ENCODE measurements at places on chromosomes 11 and 22.

GRCh38 chr22:26972286-26972685 is 314.9 kb downstream of the MIAT start:
- no peak for DNase-seq

GRCh38 chr11:57015679-57016078 is 27.0 kb downstream of the OR5AK2 start:
- no peak for DNase-seq

DNA sequence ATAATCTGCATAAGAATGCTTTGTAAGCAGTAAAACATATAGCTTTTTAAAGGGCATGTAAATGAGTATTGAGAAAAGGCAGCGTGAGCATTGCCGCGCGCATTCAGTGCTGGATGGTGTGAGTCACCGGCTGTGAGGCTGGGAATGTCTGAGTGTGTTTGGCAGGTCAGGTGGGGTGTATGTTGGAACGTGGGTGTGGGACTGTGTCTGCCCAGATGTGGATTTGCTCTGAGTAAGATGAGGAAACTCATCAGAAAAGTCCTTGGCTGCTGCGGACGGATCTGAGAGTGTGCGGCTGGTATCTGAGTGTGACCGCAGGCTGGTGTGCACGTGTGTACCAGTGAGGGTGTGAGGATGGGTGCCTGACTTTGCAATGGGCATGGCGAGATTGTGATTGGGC is 66.2 kb upstream of the NECTIN1 start:
- no peak for DNase-seq

DNA sequence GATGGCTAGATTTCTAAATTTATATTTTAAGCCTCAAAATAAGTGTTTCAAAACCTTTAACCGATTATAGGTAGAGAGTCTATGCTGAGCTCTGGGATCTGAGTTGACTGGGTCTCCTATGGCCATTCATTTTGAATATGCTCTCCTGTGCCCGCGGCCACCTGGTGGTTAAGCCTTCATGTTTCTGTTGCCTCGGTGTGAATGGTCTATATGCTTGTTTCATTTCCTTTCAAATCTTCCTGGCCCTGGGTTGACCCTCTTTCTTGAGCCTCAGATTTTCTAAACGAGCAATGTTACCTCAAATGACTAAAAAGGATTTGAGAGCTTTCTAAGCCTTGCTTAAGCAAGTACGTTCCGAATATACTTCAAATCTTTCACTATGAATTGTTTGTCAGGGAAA is 789.4 kb upstream of the KIRREL3 start:
- no peak for DNase-seq

DNA sequence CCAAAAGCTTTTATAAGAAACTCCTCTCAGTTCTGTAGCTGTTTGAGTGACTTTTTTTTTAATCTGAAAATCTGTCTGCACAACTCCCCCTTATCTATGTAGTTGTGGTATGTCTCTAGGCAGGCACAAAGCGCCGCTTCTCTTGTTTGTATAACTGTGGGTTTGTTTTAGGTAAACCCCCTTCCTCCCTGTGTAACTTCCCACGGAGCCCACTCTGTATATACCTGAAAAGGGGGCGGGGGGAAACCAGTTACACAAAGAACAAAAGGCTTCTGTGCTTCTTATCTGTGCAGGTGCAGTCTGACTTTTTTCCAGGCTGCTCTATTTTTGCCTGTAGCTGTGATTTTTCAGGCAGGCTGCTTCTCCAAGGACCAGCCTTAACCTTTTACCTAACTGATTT is 13.2 kb downstream of the OR10AG1 start:
- no peak for DNase-seq

GRCh38 chr11:113376156-113376555 is 11.4 kb upstream of the ANKK1 start:
- DNase-seq, result no peak

GRCh38 chr11:114319716-114320328 is 23.6 kb downstream of the NNMT start:
- DNase-seq, result no peak

DNA sequence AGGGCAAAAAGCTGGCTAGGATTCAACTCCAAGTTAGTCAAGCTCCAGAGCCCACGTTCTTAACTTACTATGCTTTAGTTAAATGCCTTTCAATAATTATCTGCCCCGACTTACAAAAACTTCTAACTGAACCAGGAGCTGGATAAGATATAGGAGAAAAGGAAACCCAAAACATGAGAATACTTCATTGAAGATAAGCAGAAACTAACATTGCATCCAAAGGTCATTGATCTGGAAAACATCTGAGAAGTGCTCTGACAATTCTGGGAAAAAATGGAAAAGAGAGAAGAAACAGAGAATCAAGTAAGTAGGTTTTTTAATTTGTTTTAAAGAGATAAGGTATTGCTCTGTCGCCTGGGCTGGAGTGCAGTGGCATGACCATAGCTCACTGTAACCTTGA is 27.2 kb downstream of the ACAT1 start:
- no peak for DNase-seq

DNA sequence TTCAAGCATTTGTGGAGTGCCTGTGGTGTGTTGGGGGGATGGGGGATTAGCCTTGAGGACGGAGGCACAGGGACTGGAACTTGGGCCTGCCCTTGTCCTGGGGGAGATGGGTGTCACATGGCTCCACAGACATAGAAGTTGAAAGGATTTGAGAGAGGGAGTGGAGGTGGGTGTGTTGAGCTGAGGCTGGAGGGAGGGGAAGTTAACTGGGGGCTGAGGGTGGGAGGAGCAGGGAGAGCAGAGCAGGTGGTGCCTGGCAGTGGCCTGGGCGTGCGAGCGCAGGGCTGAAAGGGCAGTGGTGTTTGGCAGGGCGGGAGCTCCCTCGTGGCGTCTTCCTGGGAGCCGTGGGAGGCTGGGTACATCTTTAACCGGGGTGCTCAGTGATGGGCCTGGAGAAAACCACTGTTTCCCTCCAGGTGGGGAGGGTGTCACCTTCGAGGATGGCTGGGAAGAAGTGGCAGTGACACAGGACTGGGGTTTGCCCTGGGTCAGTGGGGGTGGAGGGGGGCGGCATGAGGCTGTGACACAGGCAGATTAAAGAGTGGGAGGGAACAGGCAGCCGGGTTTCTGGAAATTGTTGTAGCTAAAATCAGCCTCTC is 45.5 kb downstream of the AP2A2 start:
- DNase-seq, result no peak

DNA sequence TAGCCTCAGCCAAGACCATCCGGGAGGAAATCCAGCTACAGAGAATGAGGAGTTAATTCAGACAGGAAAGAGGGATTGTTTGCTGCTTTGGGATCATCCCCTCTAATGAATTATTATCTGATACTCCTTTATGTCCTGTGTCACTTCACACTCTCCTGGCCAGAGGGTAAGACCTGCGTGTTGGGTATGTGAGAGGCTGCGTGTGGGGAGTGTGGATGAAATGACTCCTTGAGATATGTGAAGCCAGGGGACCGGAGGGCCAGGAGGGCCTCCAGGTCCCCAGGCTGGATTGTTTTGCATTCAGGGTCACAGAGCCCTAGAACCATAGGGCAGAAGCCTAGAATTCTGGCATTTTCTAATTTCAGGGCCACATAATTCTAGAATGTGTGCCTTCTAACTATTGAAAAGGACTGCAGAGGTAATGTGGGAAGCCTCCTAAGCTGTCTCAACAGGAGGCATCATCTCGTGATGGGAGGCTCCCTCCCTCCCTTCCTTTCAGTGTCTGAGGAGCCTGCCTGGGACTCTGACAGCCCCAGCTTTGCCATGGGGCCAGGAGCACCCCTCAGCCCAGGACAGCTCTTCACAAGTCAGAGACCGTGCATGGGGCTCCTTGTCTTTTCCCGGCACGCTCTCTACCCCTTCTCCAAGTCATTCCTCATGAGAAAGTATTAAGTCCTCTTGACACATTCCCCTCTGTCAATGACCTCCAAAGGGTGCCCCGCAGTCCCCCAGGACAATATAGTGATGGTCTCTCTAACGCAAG is 3.7 kb downstream of the TPBGL start:
- no peak for DNase-seq

GRCh38 chr11:97751952-97752351 is 1268.8 kb upstream of the CNTN5 start:
- no peak for DNase-seq

DNA sequence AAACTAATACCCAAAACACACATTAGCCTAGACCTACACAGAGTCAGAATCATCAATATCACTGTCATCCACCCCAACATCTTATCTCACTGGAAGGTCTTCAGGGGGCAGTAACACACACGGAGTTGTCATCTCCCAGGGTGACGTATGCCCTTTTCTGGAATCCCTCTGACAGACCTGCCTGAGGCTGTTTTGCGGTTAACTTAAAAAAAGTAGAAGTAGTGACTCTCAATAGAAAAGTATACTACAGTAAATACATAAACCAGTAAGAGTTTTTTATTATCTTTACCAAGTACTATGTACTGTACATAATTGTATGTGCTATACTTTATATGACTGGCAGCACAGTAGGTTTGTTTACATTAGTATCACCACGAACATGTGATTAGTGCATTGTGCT is 80.5 kb downstream of the PGR start:
- DNase-seq, result no peak

DNA sequence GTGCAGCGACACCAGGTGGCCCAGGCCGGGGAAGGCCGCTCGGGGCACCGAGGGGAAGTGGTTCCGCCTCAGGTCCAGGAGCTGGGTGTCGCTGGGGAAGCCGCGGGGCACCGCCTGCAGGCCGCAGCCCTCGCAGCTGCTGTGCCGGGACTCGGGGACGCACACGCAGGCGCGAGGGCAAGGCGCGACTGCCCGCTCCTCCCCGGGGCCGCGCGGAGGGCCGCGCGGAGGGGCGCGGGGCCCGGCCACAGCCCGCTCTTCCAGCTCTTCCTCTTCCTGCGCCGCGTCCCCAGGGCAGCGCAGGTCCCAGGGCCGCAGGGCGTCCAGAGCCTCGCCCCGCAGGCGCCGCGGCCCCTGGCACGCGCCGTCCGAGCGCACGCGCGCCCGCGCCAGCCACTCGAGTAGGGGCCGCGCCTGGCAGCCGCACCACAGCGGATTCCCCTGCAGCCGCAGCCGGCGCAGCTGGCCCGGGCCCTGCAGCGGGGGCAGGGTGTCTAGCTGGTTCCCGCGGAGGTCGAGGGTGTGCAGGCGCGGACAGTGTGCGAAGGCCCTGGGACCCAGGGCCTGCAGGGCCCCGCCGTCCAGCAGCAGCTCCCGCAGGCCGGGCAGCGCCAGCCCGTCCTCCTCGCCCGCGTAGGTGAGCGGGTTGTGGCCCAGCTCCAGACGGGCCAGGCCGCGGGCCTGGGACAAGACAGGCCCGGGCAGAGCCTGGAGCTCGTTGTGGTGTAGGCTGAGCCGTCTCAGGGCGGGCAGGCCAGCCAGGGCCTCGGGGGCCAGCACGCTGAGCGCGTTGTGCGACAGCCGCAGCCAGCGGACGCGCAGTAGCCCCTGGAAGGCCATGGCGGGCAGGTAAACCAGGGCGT is 2.8 kb downstream of the CHADL start:
- DNase-seq, result peak; percentile 78

GRCh38 chr11:67431346-67432249 is 3.3 kb downstream of the RPS6KB2 start:
- no peak for DNase-seq

GRCh38 chr11:48261600-48261999 is 2.1 kb upstream of the OR4X1 start:
- no peak for DNase-seq

DNA sequence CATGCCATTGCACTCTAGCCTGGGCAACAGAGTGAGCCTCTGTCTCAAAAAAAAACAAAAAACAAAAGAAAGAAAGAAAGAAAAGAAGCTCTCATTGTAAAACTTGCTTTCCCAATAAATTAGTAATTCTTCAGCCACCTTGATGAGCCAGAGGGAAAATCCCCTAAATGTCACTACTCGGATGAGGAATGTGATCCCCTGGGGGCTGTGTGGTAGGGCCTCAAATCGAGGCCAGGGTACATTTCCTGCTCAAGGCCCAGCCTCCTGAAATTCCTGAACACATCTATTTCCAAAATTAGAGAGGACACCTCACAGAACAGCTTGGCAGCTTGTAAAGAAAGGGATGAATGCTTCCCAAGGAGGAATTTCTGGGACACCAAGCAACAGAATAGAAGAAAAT is 147.1 kb upstream of the SESN3 start:
- DNase-seq, result no peak

DNA sequence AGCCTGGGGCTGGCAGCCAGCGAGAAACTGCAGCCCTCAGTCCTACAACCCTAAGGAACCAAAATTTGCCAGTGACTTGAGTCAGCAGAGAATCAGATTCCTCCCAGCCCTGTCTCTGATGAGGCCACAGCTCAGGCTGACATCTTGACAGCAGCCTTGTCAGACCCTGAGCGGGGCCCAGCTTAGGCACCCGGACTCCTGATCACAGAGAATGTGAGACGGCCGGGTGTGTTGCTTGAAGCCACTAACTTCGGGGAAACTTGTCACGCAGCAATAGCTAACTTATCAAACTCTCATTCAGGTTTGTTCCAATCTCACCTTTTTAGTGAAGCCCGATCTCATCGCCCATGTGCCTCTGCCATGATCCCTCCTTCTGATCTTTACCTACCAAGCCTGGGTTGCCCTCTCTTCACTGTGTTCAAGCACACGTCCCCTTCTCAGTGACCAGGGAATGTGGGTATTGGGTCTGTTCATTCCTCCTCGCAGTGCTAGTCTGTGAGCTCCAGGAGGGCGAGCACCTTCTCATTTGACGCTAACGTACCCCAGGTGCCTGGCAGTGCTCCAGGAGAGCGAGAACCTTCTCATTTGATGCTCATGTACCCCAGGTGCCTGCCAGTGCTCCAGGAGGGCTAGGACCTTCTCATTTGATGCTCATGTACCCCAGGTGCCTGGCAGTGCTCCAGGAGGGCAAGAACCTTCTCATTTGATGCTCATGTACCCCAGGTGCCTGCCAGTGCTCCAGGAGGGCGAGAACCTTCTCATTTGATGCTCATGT is 280.7 kb downstream of the BRD1 start:
- DNase-seq, result no peak

DNA sequence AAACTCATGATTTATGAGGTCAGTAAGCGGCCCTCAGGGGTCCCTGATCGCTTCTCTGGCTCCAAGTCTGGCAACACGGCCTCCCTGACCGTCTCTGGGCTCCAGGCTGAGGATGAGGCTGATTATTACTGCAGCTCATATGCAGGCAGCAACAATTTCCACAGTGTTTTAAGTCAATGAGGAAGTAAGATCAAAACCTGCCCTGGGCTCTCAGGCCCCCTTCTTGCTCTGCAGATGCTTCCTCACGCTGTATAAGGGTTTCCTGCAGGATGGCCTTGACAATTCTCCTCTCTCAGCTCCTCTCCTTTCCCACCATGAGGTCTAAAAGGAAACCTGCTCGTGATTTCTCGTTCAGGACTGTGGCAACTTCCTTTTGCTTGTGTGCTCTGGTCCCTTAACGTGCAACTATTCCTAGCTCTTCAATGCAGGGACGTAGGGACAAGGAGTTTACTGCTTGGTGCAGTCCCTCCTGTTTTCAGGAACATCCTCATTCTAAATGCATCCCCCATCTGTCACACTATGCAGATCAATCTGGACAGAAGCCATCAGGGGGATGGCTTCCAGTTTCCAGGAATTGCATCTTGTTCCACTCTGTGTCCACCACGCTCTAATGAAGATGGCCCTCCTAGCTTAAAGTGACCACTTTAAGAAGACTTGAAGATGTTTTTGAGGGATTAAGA is 64.3 kb upstream of the IGLL5 start:
- no peak for DNase-seq

DNA sequence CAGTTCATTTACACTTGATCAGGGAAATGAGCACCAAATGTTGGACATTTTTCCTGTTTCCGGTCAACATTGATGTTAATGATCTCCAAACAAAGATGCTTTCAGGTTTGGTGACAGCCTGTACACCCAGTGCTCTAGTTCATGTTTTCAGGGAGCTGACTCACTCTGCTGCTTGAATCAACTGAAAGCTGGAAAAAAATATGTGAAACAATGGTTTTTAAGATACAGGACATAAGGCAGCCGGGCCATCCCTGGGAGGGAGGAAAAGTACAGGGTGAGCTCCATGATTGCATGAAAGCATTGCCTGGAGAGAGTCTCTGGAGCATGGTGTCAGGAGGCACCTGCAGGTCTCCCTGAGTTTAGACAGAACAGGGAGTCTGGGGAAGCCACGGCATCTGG is 259.6 kb downstream of the TBC1D22A start:
- no peak for DNase-seq

Measured in CD4-positive, alpha-beta T cell treated with Interleukin-4 for 4 hours (primary cell).